Vagina (tissue), 2 donors: ENCODE measurements at places on chromosomes 5 and 9. TPM values are rescaled to one million over a fixed set of nuclear protein-coding genes. Genes with fewer than 3 reads are reported as not detected.
A peak's percentile ranks its signal among the peaks of the same experiment; 100 is the strongest.

- DNase-seq, result no peak
These were observed 200.1 kb downstream of the EPB41L4A start for GRCh38 chr5:112219000-112219399.

DNA sequence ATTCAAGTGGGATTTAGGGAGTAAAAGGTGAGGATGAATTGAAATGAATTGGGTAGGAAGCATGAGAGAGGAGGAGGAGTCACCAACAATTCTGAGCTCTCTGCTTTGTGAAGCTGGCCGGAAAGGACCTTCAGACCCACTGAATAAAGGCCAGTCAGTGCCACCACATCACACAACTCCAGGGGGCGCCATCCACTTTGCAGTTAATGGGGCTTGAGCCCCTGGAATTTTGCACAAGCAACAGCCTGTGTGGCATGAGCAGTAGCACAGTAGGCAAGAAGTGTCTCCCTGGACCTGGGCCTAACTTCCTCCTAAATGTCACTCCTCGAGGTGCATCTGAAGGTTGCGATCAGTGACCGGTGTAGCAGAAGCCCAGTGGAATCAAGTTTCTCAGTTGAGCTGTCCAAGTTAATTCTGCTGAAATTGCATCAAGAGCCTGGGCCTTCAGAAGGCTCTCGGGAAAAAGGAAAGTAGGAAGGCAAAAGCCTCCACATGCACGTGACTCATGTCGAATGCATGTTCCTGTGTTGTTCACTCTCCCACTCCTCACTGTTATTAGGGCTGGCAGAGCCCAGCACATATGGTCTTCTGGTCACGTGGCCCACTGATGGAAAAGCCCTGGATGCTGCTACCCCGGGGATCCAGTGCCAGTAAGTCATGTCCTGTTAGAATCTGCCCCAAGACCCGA is 27.8 kb upstream of the GLIS3 start:
- no peak for DNase-seq

DNA sequence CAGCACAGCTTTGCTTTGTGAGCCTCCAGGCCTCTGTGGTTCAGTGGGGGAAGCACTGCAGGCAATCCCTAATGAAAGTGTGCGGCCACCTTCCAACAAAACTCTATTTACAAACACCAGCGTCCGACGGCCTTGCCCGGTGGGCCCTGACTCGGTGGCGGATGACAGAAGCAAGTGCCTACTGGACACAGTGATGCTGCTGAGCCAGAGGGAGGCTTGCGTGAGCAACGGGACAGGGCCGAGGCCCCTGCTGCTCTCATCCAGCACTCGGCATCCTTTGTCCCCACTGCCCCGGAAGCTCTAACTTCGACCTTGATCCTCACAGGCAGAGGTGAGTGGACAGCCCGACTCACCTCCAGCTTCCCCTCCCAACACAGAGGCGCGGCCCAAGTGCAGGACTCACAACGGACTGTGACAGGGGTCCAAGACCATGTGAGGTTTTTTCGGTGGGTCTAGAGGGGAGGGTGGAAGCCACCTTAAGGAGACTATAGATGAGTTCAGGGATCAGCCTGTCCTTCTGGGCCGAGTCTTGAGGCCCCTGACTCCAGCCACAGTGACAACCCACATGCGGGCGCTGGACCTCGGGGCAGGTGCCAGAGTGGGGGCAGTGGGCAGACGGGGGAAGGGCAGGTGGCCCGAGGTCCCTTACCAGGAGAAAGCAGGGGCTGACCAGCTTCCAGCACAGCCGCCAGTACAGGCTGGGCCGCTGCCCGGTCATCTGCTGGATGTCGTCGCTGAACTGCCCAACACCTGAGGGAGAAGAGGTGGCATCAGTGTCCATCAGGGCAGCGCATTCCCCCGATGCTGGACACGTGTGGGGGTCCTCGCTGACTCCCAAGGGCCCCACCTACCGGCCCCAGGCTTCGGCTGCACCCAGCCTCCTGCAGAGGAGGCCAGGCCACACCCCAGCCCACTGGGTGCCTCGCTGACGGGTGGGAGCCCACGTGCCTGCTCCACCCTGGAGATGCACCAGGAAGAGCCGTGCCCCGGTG is 39.4 kb downstream of the SLC6A3 start:
- DNase-seq, result no peak

HACD4 gene
- total RNA-seq, result 3.2 TPM

- DNase-seq, result no peak
These were observed 52.9 kb upstream of the EXOC3 start for GRCh38 chr5:389891-390622.

MTX3 gene
- 8.1 TPM for total RNA-seq

DNA sequence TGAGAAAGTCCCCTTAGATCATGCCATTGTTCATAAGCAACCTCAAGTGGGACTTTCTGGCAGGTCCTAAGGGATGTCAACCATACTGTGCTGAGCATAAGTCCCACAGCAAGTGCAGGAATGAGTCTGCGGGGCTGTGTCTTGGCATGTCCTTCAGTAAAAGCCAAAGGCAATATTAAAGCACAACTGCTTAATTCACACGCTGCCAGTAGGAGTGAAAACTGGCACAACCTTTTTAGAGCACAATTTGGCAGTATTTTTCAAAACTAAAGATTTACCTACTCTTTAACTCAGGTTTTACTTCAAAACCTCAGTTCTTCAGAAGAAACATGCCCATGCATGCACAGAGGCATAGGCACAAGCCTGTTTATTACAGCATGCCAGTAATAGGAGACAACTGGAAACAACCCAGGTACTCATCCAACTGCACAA is 24.4 kb upstream of the SMAD5 start:
- DNase-seq, result peak; percentile 79

PGM5 gene
- total RNA-seq, result 102 TPM

- no peak for DNase-seq
These were observed 7.1 kb upstream of the AGPAT2 start for GRCh38 chr9:136694163-136694871.

- DNase-seq, result no peak
These were observed 623.6 kb upstream of the CDH18 start for GRCh38 chr5:20611620-20612019.

SLC46A2 gene
- total RNA-seq, result not detected

IL13 gene
- not detected for total RNA-seq

GRCh38 chr9:82512728-82513127 is 524.2 kb downstream of the SPATA31D1 start:
- DNase-seq, result no peak
